ENCODE measurements at places on chromosomes 2 and 18.
A peak's percentile ranks its signal among the peaks of the same experiment; 100 is the strongest.

DNA sequence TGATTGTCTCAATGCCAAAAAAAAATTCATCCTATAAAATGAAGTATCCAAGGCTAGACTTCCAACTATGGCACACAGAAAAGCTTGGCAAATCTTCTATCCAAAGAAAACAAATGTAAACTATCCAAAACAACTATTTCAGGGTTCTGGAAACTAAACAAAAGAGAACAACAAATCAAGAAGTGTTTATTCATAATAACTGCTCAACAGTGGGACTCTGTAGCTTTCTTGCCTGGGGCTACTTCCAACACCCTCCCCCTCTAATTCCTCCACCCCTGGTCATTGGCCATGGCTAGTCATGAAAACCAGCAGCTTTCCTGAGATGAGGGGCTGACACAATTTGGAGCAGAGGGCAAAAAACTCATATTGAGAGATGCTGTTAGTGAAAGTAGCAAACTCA lies 107.0 kb downstream of the EXOC6B start:
- DNase-seq, result no peak

DNA sequence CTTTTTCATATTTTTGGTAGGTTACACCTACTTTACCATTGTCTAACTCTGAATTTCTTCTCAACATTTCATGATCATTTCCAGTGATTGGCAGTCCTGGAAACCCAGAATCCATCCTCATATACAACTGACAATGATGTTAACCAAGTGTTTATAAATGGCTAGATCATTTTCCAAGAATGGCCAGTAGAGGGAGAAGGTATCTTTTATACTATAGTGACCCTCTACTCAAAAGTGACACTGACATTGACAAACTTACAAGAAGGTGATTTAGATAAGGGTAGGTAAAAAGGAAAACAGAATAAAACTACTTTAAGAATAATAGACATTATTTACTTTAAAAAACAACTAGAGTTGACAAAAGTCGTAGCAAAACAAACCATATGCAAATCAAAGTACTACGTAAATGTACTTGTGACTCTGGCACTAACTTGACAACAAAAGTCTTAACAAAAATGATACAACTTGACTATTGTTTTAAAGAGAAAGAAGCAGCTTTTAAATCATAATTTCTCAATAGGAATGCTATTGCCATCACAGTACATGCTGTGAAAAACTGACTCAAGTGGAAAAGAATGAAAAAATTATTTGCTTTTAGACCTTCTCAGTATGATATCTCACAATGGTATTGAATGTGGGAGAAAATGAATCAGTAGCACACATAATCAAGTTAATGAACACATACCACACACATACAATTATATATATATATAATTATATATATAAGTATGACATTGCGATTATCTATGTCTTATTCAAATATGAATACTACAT lies 76.6 kb upstream of the GRB14 start:
- DNase-seq, result no peak

DNA sequence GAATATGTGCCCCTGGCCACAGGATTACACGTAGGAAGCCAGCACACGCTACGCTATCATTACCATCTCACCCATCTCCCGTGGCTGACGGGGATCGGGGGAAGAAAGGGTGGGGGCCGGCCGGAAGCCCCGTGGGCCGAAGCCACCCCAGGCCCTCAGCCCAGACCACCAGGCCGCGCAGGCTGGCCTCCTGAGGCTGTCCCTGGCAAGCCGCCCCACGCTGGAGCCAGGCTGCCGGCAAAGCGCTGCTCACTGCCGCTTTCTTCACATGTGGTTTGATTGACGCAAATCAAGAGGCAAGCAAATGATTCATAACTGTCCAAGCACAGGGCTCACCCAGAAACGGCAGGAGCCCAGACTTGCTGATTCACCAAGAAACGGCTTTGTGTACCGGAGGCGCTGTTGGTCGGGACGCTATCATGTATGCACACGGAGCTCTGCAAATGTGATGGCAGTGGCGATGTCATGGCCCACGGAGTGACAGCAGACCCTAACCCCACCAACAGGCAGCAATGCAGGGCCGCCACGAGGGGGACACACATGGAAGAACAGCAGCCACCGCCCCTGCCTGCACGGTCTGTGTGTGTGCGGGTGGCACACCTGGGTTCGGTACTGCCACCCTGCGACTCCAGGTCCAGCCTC lies 125.7 kb downstream of the HDAC4 start:
- peak; percentile 55 for DNase-seq

- no peak for DNase-seq
These were observed 59.9 kb upstream of the TGFA start for GRCh38 chr2:70613521-70613920.

- no peak for DNase-seq
These were observed 538.0 kb downstream of the TMX3 start for GRCh38 chr18:68176901-68177300.

- no peak for DNase-seq
These were observed 397.6 kb upstream of the HS6ST1 start for GRCh38 chr2:128716299-128716721.

- DNase-seq, result no peak
These were observed 22.0 kb downstream of the PDCL3 start for GRCh38 chr2:100584816-100585215.

Measured in stimulated activated CD8-positive, alpha-beta memory T cell treated with anti-CD3 and anti-CD28 coated beads, Interleukin-15, amount 100 ng/mL, for 4 hours (primary cell).